Dermis microvascular lymphatic vessel endothelial cell (primary cell): ENCODE measurements at places on chromosomes 4 and X.

DNA sequence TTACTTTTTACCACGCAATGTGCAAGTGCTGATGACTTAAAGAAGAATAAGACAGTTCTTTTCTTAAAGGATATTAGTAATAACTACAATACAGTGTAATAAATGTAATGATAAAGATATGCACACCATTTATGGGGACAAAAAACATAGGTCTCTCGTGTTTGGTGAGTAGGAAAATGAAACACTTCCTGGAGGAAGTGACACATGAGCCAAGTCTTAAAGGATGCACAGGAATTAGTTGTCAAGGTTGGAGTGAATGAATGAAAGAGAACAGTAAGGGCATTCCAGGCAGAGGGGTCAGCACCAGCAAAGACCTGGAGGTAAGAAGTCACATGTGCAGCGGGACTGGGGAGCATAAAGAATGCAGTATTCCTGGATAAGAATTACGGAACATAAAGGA is 112.7 kb downstream of the SH3RF1 start:
- no peak for DNase-seq

GRCh38 chrX:48938721-48939425 is 18.5 kb downstream of the OTUD5 start:
- DNase-seq: no peak

DNA sequence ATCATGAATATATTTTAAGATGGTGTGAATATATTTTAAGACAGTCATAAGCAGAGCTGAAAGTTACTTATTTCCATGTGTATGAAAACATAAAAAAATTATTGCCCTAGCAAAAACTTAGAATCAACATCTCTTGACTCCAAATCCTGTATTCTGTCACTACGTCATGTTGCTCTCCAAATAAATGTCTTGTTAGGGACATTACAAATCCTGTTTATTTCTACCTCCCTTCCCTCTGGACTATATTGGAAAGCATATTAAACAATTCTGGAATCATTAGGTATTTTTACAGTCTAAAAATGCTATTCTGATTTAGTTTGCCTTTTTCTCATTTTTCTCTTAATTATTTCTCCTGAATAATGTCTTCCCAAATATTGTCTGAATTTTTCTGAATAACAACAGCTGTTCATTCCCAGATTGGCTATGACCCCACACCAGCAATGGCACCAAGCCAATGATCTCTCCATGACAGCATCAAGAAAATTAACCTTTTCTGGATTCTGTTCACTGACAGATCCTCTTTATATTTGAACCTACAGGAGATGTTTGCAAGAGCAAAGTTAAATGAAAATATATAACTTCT is 523.1 kb downstream of the IQCM start:
- DNase-seq: peak; percentile 7

DNA sequence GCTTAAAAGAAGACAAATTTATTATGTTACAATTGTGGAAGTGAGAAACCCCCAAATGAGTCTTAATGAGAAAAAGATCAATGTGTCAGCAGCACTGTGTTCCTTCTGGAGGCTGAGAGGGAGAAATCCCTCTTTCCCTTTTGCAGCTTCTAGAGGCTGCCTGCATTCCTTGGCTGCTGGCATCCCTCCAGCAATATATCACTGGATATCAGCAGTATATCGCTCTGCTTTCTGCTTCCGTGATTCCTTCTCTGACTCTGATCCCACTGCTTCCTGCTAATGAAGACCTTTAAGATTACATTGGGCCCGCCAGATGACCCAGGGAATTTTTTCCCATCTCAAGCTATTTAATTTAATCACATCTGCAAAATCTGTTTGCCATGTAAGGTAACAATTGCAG is 1008.0 kb downstream of the RAPGEF2 start:
- DNase-seq: no peak

DNA sequence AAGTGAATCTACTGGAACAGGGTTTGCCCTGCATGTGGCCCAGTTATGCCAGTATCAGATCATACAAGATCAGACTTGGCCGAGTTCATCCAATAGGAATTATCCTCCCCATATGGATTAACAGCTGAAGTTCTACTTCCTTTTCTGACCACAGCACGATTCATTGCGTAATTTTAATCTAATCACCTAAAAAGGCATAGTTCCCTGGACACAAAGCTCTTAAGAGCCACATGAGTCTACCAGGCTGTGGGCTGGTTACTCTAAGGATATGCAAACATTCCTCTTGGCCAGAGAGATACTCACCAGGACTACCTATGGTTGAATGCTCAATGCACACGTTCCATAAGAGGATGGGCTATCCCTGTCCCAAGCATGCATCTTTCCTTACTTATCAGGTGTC is 46.9 kb downstream of the CHST7 start:
- no peak for DNase-seq
